ENCODE measurements at places on chromosomes 4 and X.

DNA sequence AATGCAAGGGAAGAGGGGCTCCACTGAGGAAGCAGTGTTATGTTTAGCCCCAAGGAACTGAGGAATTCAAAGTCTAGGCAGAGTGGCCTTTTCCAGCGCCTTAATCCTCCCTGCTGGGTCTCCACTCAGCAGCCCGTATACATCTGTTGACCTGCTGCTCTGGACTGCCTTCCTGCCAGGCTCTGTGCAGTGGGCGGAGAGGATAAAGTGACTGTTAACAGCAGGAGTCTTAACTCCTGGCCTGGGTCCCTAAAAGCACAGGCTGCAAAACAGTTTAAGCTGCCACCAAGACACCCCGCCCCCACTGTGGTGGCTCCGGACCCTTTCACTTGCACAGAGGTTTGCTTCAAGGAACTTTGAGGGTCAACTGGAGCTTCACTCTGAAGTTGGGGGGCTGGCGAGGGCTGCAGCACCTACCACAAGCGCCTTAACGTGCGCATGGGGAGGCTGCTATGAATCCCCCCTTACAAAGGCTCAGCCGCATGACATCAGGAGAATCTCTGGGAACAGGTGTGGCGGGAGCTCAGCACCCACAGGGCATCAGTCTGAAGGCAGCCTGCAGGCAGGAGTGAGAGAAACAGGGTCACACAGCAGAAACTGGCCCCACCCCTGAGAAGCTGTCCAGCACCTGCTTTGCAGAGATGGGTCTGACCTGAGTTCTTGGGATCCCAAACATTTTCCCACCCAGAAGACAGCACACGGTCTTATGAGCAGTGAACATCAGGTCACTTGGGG is 358.2 kb upstream of the GATB start:
- DNase-seq: no peak

DNA sequence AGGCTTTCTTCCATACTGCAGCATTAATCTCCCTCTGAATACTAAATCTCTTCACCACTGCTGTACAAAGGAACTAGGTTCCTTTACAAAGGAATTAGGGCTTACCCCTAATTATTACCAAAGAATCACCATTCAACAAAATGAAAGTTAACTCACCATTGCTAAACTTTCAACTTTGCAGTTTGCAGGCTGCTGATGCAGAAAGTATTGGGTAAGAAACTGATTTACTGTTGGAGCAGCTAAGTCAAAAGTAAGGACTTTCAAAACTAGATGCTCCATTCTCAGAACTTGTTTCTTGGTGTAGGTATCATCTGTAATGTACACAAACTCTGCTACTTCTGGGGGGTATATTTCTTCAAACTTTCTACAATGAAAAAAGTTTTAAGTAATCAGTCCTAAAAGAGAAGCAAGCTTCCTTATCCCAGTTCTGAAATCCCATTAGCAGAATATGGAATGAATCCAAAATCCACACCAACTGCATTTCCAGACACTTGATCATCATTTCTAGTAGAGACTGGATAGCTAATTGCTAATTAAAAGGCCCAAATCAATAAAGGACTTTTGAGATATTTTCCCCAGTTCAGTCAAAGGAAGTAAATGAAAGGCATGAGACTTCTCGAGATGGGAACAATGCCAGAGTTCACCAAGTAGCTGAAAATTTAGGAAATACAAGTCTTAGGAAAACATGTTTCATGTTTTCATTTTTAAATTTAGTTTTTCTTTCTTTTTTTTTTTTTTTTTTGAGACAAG is 4.3 kb downstream of the CCNA2 start:
- DNase-seq: no peak

- DNase-seq: no peak
These were observed 24.9 kb upstream of the C1QTNF7 start for GRCh38 chr4:15402974-15403373.

DNA sequence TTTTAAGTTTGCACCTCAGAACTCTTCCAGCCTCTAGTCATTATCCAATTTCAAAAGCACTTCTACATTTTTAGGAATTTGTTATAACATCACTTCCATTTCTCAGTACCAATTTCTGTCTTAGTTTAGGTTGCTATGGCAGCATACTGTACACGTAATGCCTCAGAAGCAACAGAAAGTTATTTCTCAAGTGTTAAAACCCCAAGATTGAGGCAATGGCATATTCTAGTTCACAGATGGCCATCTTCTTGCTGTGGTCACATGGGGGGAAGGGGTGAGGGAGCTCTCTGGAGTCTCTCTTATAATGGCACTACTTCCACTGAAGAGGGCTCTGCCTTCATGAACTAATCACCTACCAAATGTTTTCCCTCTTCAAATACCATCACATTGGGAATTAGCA is 220.3 kb upstream of the CTSO start:
- DNase-seq: no peak

GRCh38 chrX:10722851-10723250 is 102.5 kb upstream of the MID1 start:
- peak; percentile 0 for DNase-seq

GRCh38 chrX:26851981-26852380 is 611.2 kb downstream of the PPP4R3C start:
- DNase-seq: no peak

DNA sequence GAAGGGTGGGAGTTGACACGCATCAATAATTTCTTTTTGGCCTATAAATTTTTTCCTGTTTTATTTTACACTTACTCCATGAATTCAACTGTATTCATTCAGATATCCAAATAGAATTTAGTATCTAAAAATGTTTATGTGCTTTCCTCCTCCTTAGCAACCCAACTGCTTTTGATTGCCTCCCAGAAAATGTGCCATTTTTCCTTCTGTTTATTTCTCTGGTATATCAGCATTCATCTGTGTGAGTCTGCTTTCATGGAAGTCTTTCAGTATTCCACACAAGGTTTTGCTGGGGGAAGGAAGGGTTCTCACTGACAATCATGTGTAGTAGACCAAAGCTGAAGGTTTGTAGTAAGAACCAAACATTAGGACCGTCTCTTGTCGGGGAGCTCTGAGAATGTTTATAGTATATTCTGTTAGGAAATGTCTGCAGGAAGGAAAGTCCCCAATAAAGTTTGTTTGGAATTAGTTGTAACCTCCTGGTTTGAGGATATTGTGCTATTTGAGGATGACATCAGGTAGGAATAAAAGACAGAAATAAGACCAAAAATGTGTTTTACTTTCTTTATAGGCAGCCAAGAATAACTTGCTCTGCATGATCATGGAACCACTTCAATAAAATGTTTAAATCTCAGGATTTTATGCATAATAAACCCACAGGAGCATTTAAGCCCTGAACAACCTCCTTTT is 673.6 kb upstream of the INTU start:
- no peak for DNase-seq

DNA sequence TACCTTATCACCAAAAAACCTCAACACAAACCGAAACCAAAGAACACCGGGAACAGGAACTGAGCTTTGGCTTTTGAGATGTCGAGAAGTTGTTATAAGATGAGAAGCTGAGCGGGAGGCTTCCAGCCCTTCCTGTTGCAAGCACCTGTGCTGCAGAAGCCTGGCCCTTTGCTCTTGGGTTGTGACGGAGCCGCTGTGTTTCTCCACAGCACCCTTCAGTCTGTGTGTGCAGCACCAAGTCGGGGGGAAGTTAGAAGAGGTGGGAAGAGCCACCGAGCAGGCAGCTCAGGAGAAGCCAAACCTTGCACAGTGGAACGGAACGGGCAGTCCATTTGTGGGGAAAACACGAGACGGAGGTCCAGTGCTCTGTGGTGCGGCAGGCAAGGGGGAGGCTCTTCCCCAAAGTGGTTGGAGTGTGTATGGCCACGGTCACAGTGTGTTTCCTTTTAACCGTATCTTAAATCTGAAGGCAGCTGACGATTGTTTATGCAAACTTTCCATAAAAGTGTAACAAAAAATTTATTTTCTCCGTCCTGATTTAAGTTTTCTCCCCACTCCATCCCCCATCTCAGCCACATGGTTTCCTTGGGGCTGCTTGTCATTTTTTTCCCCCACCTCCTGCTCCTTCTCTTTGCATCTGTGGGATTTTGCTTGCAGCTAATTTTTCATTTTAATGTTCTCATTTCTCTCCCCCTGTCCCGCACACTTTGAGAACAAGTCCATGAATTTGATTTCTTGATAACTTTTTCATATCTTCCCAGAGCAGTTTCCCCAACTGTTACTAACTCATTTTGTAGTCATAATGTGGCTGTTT is 123.7 kb downstream of the STOX2 start:
- no peak for DNase-seq

DNA sequence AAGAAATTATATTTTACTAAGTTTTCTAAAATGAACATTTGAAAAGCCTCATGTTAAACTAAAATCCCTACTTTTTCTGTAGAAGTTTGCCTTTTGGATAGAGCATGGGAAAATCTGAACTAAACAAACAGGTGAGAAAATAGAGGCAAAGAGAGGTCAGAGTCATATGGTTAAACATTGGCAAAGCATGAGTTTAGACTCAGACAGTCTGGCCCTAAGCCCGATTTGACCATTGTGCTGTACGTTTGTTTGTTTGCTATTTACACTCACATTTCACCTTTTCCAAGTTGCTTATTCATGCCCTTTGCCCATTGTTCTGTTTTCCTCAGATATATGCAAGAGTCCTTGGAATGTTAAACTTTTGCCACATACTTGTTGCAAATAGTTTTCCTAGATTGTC is 85.4 kb downstream of the TIGD2 start:
- no peak for DNase-seq

- no peak for DNase-seq
These were observed 74.1 kb downstream of the AFAP1 start for GRCh38 chr4:7865533-7865932.

DNA sequence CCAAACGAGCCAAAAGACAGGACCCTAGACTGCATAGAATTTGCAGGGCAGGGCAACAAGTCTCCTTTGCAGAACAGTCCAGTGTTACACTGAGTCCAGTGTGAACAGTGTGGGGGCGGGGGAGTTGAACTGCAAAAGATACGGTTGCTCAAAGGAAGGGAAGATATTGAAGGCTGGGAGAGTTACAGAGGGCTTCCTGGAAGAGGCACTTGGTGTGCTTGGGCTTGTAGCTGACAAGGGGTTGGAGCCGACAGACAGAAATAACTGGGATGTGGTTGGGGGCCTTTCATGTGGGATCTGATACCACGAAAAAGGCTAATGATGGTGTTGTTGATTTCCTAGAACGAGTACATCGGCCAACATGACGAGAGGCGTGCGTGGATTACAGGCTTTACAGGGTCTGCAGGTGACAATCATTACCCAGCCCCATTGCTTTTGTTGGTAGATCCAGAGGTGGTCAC is 6.1 kb downstream of the XPNPEP2 start:
- DNase-seq: no peak

GRCh38 chrX:69142788-69143469 is 22.3 kb downstream of the PJA1 start:
- DNase-seq: no peak

DNA sequence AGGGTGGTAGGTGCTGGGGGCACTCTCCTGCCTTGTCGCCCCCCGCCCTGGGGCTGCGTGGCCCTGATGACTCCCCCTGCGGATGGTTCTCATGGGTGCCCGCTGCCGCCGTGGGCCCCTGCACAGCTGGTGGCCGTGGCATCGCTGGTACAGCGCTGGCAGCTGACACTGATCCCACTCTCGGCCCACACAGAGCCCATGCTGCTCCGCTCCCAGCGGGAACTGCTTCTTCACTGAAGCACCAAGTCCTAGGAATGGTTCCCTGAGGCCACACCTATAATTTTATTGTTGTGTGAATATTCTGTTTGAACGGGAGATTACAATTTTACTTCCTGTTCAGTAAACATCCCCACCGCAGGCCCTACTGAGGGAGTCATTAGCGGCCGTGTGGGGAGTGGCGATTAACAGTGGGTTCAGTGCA is 138.6 kb upstream of the NKX1-1 start:
- DNase-seq: no peak

DNA sequence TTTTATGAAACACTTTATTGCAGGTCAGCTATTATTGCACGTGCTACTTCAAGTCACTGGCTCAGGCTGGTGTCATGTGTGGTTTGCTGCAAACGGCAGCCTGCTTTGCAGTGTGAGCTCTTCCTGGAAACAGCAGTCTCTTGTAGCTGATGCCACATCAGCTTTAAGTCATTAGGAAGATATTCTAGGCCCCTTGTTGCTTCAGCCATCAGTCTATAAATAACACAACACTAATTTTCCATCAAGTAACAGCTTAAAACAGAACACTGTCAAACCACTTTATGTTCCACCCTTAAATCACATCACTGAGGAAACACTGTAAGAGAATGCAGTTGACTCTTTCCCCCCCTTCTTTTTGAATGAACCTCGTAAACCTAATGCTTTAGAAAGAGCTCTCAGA is 93.8 kb downstream of the GATB start:
- no peak for DNase-seq

DNA sequence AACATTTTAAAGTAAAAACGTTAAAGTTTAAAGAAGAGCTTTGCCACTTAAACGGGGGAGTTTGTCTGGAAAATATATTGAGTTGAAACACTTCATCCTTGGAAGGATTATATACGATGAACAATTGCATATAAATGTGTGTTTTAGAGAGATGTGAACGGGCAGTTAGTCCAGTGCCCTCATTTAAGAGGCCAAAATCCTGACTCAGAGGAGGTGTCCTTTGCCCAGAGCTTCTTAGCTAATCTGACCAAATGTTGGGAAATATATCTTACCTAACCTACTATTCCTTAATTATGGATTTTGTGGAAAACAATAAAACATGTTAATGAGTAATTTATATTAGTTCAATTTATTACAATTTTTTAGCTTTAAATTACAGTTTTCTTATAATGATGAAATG is 327.2 kb upstream of the DIPK2B start:
- no peak for DNase-seq

DNA sequence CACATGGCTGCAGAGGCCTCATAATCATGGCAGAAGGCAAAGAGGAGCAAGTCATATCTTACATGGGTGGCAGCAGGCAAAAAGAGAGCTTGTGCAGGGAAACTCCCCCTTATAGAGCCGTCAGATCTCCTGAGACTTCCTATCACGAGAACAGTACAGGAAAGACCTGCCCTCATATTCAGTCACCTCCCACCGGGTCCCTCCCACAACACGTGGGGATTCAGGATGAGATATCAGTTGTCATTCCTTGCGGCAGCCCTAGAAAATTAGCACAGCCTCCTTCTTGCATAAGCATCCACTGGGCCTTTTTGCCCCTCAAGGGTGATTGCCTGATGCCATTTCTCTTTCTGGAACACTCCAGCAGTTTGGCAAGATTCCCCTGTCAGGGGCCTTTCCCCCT is 61.7 kb upstream of the STX18 start:
- no peak for DNase-seq

DNA sequence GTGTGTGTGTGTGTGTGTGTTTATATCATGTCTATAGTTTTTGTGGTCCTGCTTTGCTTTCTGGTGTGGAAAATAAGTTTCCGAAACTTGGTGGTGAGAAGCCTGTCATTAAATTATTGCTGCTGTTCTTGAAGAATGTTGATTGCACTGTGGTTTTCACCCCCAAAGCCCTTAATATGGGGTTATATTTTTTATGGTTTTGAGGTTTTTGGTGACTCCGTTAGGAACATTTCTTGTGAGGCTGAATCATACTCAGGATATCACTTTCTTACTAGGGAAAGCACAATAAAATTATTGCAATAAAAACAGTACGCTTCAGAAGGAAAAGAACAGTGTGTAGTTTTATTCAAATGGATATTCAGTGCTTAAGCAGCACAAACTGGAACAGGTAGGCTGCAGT is 539.1 kb upstream of the MAGEB18 start:
- DNase-seq: no peak

Measured in activated CD4-positive, alpha-beta T cell treated with anti-CD3 and anti-CD28 coated beads, Interleukin-2, amount 50 U/mL, for 24 hours (primary cell).